ENCODE measurements at places on chromosomes 7 and 10.

DNA sequence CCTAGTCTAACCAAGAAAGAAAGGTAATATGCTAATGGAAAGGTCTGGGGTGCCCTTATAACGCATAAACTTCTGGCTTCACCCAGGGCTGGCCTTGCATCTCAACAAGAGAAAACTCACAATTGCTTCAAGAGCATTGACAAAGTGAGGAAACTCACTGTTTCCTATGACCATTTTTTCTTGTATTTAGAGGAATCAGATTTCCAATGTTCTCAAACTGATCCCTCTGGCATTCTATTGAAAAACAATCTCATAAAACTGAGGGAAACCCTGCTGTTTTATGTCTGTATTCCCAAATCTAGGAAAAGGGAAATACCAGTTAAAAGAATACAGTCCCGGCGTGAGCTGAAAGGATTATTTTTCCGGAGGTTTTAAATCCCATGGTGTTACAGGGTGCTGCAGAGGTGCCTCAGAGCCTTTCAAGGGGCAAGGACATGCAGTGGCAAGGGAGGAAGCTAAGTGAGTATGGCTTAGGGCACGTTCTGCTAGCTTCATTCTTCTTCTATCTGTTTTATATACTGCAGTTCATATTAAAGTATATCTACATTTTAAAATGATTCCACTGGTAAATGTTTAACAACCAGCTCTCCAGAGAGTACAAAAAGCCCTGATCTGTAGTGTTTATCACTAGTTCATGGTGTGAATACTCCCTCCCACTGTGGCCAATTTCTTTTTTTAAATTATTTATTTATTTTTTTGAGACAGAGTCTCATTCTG is 68.7 kb downstream of the CAV1 start:
- no peak for DNase-seq

- DNase-seq, result no peak
Measured at GRCh38 chr7:22875470-22875869, 52.8 kb upstream of the TOMM7 start.

DNA sequence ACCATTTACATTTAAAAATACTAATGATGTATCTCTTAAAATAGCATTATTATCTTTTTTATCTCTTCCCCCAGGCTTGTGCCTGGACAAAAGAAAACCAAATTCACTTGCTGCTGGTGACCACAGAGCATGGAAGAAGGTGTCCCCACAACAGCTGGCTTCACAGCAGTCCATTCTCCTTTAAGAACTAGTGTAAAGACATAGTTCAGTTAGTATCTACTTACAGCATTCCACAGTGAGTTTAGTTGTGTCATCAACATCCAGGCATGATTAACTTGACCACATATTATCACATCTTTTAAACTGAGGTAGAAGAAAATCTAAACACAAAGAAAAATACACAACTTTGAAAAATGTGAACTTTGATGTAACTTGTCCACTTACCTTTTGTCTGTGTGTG is 55.0 kb downstream of the LRRC17 start:
- no peak for DNase-seq

GRCh38 chr10:129465796-129466702 is 992 bp upstream of the MGMT start:
- DNase-seq, result no peak

DNA sequence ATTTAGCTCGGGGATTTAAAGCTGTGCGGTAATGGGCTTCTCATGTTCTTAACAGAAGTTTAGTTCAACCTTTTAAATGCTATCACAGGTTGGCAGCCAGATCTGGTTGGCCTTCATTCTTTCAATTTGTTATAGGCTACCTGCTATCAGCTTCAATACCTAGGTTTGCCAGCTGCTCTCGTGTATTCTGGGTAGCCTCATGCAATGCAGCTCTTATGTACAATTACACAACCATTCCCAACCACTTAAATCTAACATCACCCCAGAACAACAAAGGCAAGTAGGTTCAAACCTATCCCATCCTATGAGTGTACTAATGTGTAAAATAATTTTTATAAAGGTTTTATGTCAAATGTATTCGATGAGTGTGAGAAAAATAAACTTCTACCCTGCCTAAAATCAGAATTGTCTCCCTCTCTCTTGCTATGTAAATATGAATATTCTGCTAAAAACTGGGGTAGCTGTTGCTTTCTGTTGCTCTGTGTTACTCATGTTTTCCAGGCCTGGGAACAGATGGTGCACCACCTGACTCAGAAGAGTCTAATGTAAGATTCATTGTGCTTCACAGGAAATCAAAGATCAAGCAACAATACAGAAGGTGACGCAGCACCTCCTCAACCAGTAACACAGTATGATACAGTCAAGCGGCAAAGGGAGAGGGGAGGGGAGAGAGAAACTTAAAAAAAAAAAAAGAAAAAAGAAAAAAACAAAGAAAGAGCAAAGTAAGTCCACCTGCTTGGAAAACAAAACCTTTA is 188.6 kb downstream of the ETV1 start:
- DNase-seq, result no peak

All from stimulated activated CD4-positive, alpha-beta T cell treated with anti-CD3 and anti-CD28 coated beads, Interleukin-15, amount 100 ng/mL, for 1 hour (primary cell).